ENCODE measurements at places on chromosomes 7 and 10. TPM values are rescaled to one million over a fixed set of nuclear protein-coding genes. Genes with fewer than 3 reads are reported as not detected.

DNA sequence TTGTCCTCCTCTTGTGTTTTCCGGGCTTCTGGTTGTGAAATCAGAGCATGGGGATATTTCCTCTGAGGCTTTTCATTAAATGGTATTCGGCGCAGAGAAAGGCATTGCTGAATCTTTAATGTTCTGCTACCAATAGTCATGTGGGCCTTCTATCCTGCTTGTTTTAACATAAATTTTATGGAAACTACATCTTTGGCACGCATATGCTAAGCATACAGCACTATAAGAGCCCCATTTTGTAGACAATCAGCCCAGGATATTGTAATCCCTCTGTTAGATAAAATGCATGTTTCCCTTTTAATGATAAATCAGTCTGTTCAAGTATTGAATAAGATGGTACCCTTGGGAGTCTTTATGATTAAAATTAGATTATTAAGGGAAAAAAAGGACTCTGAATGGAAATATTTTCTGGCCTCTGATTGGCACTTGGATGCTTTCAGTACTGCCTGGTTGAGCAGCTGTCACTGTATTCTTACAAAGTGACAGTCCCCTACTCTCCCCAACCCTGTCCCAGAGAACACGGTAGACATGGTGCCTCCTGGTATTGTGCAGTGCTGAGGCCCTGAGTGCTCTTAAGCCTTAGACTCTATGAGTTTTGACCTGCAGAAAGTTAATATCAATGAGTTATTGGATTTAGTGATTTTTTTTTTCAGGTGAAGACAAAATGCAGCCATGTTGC, 256.3 kb downstream of the POU6F2 start:
- no peak for DNase-seq

DNA sequence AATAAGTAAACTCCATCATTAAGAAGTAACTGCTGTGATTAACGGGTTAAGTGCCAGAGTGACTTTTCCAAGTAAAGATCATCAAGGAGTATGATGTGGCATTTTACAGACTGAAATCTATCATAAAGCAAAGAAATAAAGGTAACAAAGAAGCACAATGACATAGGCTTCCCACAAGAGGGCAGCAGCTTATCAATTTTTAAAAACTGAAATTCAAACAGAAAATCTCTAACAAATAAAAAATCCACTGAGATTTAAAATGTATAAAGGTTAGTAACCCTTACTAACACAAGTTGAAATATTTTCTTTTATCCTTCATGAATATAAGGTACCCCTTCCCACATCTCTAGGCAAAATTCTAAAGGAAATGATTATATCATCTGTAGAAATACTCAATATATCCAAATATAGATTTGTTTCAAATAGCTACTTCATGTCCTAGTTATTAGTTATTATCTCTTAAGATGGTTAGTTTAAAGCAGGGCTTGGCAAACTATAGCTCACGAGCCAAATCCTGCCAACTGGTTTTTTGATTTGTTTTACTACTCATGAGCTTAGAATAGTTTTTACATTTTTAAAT, 29.2 kb downstream of the FAM3C start:
- no peak for DNase-seq

The PRRT4 gene
- not detected for total RNA-seq

The GDF2 gene
- not detected for total RNA-seq
